ENCODE measurements at places on chromosomes 7 and 10. TPM values are rescaled to one million over a fixed set of nuclear protein-coding genes. Genes with fewer than 3 reads are reported as not detected.

LRRC17 gene
- total RNA-seq, result not detected

ZNF727 gene
- not detected for total RNA-seq

DNA sequence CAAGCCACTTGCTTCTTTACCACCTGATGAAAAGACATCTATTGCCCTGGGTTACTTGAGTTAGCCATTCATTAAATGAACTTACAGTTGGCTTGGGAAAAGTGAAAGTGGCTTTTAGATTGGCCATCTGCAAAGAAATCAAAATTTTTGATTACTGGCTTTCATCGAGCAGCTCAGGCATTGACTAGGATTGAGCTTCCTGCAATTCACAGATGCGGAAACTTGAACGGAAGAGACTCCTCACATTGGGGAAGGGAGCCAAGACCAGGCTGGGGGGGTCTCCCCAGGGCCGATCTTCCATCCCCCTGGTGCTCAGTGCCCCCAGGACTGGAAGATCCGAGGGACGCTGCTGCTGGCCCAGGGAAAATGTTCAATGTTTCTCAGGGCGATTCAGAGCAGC, 145.4 kb downstream of the PIP4K2A start:
- DNase-seq, result no peak
- H3K27ac ChIP-seq, result no peak overlapping the region
- H3K4me1 ChIP-seq, result peaks cover 38% of the 10 kb centered on the region
- no peaks in the 10 kb centered on the region for H3K27me3 ChIP-seq

FBXL13 gene
- 0.63 TPM for total RNA-seq

DNA sequence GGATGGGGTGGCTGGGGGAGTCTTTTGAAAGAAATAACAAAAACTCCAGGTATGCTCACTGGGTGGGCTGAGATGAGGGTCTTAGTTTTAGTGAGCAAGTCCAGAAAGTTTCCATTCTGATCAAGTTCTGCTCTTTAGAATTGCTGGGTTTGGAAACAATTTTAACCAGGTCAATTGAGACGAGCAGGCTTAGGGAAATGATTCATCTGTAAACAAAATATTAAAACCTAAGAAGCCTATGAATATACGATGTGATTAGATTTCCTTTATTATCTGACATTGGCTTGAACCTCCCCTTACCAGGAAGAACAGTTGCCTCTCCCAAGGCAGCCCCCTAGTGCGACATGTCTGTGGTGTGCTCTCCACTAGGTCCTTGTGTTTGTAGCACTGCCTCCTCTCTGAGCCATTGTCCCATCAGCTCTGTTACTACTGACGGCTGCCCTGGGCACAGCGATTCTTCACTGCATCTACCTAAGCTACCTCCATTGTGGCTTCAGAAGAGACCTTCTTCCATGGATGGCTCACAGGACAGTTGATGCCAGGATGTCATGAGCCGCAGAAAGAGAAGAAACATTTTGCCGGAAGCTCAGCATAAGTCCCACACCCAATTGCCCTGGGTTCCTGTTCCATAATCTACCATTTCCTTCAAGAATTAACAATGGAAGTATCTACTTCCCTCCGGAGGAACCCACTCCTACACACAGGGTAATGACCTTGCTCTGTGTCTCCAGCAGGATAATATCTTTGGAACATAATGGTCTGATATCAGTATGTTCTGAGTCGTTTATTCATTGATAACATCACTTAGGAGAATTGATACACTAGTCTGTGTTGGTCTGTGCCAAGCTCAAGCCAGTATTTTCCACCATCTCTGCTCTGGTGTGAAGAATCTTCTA, 95.1 kb upstream of the ITGB1 start:
- no peaks in the 10 kb centered on the region for H3K36me3 ChIP-seq
- DNase-seq, result no peak
- peaks cover 29% of the 10 kb centered on the region for H3K4me1 ChIP-seq

- no peaks in the 10 kb centered on the region for H3K27me3 ChIP-seq
- DNase-seq, result no peak
- no peak overlapping the region for H3K4me3 ChIP-seq
- no peaks in the 10 kb centered on the region for H3K36me3 ChIP-seq
- H3K4me1 ChIP-seq, result peaks cover 36% of the 10 kb centered on the region
These were observed 75.1 kb downstream of the ZMIZ1 start for GRCh38 chr10:79143879-79144278.

DNA sequence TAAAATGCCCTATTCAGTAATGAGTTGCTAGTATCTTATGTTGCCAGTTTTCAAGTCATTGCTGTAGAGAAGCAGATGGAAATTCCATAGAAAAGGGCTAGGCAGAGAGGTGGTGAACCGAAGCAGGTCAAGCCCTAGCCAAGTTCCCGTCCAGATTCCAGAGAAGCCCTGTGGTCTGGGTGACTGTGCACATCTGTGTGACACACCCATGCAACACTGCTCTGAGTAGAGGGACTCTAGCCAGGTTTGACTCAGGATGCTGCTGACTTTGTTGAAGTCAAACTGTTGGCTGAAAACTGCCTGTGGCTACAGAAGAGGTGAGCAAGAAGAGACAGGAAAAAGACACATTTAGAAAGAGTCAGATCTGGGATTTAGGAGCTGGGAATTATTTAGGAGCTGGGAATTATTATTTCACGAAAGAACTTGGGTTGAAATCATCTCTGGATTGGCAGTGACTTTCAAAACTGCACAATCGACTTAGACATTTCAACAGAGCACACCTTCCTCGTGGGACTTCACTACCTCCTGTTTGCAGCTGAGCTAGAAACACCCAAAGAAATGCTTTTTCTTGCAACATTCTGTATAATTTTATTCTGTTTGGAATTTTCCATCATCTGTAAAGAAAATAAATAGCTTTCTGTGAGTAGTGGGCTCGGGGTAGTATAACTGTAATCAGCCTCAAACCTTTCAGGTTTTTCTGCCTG, 149.1 kb upstream of the PRKCQ start:
- peaks cover 65% of the 10 kb centered on the region for H3K27me3 ChIP-seq
- H3K4me3 ChIP-seq, result no peak overlapping the region

PTPRN2 gene
- 0.51 TPM for total RNA-seq

UCN3 gene
- total RNA-seq, result not detected
